ENCODE measurements at places on chromosomes 6 and 20.

DNA sequence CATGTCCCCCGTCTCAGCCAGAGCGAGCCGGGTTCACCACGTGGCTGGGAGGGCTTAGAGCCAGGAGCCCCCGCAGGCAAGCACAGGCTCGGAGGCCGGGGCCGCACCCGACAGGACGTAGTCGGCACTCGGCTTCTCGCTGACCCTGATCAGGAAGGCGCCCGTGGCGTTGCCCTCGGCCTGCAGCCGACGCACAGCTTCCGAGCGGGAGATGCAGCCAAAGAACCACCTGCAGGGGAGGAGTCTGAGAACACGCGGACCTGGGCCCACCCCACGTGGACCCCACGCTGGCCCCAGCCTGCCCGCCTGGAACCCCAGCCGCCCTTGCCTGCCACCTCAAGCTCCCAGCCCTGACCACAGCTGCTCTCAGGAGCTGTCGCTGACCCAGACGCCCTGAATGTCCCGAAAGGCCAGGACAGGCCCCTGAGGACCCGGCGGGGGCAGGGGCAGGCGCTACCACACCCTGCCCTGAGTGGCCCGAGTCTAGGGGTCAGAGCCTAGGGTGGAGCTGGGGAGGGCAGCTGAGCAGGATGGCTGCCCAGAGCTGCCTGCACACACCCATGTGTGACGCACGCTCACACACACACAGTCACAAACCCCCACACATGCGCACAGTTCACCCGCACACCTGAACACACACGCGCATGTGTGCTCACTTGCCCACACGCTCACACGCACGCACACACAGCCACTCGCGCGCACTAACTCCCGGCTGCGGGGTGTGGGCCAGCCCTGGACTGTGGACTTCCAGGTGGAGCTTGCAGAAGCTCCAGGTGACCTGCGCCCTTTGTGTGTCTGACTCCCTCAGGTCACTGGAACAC is 2.1 kb downstream of the PTK6 start:
- no peak for DNase-seq

DNA sequence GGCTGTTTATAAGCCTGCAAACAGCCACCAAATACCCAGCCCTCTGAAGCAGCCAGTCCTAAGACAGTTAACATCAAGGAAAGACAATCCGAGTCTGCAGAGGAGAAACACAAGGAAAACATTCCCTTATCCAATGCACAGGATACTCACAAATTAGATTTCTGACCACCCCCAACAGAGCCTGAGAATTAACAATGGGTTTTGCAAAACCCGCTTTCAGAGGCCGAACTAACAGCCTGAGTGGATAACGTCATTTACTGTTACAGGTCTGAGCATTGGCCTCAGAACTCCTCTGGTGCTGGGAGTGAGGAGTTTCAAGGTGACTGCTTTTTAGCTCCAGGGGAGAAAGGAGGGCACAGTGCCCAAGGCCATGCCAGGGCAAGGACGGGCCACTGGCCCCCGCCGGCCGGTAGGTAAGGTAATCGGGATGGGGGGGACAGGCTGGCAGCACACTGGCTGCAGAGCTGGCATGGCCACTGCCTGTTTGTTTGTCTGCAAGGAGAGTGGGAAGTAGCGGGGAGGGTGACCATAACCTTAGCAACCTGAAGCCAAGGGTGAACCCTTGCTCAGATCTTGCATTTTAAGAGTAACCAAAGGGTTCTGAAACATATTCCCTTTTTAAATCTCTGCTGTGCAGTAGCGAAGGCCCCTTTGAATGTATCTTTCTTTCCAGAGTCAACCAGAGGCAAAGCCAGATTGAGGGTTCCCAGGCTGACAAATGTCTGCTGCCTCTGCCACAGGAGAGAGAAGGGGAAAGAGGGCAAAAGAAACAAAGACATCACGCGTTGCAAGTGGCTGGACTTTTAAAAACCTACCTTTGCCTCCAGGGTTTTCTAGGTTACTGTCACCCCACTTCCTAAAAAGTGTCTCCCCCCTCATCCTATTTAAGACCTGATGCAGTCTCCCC is 3.9 kb downstream of the ZMYND8 start:
- DNase-seq: no peak

DNA sequence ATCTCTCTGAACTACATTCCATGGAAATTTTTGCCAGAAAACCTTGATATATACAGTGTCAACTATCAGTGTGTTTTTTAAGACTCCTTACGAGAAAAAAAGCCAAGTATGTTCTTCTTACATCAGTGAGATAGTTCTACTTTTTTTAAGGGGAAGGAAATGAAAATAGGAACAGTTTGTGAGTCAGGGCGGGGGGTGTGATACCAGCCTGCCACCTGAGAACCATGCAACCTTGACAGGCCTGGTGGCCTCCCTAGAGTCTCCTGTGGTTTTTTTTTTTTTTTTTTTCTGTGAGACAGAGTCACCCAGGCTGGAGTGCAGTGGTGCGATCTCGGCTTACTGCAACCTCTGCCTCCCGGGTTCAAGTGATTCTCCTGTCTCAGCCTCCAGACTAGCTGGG is 96.3 kb upstream of the GCM1 start:
- no peak for DNase-seq

GRCh38 chr20:728256-728944 is 39.9 kb downstream of the SLC52A3 start:
- DNase-seq: peak; percentile 39

DNA sequence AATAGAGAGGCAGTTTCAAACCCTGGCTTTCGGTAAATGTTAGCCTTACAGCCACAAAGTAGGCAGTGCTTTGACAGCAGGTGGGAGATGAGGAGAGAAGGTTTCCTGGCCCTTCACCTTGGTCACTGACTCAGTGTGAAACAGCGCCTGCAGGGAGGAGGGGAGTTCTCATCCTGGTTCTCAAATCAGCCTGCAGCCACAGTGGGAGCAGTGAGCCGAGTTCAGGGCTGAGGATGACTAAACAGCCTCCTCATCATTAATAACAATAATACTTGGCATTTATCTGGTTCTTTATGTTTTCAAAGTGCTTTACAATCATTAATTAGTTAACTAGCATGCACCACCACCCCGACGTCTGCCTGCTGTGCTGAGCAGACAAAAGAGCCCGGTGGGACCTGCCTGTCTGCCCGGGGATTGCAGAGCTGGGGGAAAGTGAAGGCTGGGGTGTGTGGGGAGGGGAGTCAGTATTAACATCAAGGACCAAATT is 59.6 kb downstream of the PRDM1 start:
- DNase-seq: no peak

- no peak for DNase-seq
These were observed 32.8 kb downstream of the RAB22A start for GRCh38 chr20:58342104-58342945.

DNA sequence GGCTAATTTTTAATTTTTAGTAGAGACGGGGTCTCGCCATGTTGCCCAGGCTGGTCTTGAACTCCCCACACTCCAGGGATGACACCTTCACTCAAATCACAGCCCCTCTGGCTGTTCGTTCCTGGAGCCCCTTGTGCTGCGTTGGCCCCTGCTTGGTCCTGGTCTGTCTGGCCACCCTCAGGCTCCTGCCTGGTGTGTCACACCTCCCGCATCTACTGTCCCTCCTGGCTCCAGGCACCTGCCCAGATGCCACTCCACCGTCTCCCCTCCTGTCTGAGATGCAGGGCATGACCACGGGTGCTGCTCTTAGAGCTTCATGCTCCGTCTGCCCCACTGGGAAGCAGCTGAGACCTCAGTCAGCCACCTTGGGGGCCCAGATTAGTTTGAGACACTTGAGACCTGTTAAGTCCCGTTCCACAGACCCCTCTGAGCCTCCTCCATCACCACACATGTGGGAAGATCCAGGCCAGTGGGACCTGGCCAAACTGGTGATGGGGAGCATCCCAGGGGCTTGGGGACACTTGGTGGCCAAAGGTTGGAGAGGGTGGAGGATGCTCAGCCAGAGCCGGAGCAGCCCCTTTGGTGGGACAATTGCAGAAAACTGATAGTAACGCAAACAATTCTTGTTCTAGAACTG is 21.9 kb upstream of the NPBWR2 start:
- no peak for DNase-seq

All from NCI-H524 treated with DMSO at 0.1 percent for 48 hours (cell line).